ENCODE measurements at places on chromosomes 5 and 9.

GRCh38 chr9:93776256-93776655 is 178.9 kb downstream of the BARX1 start:
- DNase-seq, result no peak

DNA sequence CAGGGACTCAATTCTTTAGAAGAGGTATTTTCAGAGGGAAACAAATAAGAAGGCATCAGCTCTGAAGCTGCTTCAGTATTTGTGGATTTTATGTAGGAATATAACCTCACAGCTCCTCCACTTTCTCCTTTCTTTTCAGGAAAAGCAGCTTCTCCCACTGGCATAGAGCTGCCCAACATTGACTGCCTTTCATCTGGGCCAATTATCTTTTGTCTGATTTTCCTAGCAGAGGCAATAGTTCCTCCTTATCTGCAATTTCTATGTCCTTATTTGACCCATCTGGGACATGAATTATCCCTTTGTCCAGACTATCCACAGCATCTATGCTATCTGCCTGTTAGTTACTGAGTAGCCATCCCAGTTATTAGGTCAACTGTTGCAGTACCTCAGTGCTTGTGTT is 1671.2 kb upstream of the ACO1 start:
- DNase-seq, result no peak

DNA sequence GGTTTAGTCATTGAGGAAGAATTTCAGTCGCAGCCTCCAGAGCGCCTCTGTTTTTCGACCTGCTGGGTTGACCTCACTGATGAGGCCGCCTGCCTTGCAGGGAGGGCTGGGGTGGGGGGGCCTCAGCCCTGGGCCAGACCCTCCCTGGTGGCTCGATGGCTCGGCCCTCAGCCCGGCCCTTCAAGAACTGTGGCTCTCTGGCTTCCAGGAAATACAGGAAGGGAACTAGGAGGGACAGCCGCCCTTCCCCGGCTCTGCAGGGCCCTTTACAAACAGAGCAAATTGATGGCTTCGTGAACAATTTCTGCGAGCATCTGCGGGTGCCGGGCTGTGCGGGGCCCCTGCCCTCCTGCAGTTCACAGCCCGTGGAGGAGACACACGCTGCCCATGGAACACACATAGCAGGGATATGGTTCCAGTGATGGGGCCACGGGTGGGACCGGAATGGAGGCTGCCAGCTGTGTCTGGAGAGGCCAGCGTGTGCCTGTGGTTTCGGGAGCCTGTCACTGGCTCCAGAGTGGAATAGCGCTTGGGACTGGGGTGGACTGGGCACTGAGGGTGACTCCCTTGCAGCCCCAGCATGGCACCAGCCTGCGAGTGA is 39.6 kb downstream of the COL5A1 start:
- no peak for DNase-seq

DNA sequence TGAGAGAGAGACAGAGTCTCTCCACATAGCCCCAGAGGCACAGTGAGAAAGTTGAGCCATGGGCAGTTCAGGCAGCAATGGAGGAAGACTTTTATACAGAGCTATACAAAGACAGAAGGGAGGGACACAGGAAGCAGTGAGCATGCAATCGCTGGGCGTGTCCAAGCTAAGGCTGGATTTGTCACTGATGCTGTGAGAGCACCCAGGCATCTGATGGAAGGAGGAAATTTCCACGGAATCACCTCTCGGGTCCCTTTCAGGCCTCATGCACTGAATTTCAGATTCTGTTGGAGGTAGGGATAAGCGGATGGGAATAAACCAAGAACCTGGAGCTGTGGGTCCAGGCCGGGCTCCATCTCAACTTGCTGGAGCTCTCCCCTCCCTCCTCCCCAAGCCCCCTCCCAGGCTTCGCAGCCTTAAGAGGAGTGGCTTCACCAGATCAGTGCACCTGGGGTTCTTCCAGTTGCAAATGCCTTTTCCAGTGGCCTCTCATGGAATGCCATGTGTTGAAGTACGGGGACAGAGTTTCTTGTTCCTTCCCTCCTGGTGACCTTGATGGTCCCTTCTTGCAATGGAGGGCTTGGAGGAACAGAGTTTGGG is 114.8 kb upstream of the ALDH1B1 start:
- DNase-seq, result no peak

- no peak for DNase-seq
These were observed 1251.4 kb upstream of the CDH6 start for GRCh38 chr5:29942089-29942488.

DNA sequence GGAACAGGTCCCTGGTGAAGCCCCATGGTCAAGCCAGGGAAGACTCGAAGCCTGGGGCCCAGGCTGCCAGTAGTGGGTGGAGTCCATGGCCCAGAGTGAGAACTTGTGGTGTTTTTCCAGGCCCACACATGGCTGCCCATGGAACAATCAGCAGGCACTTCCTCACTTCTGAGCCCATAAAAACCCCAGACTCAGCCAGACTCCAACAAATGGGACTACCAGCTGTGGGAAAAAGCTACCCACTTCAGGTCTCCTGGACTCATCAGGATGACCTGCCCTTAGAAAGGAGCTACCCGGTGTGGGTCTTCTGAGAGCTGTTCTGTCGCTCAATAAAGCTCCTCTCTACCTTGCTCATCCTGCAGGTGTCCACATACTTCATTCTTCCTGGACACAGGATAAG is 108.9 kb downstream of the ST8SIA4 start:
- no peak for DNase-seq

GRCh38 chr5:168172760-168173223 is 118.7 kb upstream of the WWC1 start:
- DNase-seq, result no peak

DNA sequence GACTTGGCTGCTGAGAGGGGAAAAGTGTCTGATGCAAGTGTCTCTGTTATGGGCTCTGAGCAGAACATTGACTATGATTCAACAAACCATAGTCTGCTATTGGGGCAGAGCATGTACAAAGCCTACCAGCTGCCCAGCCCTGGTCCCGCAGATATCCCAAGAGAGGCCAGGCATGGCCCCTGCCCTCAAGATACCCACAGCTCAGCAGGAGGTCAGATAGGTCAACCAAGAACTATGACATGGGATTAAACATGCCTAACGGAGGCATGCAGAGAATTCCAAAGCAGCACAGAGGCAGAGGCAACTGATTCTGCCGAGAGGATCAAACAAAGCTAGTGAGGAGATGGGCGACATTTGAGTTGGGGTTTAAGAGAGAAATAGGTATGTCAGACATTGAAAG is 39.9 kb upstream of the CPLX2 start:
- no peak for DNase-seq

GRCh38 chr5:41574391-41574790 is 64.0 kb upstream of the PLCXD3 start:
- DNase-seq, result no peak

DNA sequence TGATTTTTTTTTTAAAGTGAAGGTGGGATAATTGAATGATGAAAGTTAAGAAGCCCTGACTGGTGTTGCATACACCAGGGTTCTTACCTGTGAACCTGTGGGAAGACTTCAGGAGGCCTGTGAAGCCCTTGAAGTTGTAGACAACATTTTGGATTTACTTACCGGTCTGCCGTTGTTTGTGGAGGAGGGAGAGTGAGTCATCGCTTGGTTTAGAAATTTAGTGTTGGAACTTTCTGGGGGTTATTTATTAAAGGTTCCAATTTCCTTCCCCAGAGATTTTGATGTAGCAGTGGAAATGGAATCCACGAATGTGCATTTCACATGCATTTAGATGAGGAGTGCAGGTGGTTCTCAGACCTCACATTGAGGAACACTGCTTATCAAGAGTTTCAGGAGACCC is 49.6 kb downstream of the ARHGAP26 start:
- DNase-seq, result no peak

DNA sequence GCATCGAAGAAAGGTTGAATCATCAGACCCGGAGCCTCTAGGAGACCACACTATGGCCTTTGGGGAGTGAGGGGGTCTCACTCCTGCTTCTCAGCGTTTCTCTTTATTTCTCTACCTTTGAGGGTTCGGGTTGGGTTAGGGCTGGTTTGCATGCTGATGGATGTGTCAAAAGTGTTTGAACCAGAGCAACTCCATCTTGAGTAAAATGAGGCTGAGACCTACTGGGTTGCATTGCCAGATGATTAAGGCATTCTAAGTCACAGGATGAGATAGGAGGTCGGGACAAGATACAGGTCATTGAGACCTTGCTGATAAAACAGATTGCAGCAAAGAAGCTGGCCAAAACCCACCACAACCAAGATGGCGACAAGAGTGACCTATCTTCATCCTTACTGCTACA is 44.9 kb upstream of the TCF7 start:
- DNase-seq, result no peak

DNA sequence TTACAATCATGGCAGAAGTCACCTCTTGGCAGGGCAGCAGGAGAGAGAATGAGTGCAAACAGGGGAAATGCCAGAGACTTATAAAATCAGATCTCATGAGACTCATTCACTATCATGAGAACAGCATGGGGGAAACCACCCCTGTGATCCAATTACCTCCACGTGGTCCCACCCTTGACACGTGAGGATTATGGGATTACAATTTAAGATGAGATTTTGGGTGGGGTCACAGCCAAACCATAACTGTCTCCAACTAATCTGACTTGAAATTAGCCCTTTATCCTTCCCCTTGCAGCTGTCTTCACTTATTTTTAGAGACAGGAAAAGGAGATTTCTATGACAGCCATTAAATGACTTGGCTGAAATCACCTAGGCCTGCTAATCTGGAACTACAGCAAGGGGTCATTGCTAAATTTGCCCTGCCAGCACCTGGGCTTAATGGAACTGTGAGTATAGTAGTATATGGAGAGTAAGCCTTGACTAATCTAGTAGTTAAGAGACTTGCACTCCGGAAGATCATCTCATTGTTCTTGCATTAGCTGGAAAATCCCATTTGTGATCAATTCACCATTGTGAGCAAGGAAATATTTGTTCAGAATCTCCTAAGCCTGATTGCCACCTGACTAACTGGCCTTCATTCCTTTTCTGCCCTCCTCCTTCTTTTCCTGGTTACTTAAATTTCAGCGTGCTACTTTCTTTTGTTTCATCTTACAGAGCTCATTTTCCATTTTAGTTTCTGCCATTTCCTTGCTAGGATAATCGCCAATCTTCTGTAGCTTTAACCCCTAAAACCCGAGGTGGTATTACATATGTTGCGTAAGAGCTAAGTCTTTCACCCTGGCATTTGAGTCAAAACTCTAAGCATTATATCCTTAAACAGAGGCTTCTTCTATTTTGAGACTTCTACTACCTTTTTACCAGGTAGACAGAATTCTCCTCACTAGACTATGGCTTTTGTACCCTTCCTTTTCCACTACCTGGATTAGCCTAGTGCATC is 65.3 kb upstream of the RUSC2 start:
- no peak for DNase-seq

DNA sequence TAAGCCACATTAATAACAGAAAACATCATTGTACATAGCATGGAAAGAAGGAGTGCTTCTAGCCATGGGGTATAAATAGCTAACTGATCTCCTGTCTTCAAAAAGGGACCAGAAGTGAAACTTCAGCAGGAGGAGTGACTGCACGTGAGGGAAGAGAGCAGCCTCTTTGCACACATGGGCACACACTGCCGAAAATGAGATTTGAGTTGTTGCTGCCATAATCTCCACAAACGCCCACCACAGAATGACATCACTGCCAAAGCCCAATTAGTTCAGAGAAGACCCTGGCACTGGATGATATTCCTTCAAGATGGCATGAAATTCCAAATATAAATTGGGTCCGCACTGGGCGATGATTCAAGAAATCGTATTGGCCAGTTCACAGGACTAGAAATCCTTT is 238.9 kb upstream of the NR4A3 start:
- DNase-seq, result no peak

GRCh38 chr5:150155258-150156026 is at the start of gene PDGFRB:
PDGFRB (minus strand) TSS chr5:150155845; CDS start chr5:150137047, 18,798 bp downstream.
- no peak for DNase-seq

DNA sequence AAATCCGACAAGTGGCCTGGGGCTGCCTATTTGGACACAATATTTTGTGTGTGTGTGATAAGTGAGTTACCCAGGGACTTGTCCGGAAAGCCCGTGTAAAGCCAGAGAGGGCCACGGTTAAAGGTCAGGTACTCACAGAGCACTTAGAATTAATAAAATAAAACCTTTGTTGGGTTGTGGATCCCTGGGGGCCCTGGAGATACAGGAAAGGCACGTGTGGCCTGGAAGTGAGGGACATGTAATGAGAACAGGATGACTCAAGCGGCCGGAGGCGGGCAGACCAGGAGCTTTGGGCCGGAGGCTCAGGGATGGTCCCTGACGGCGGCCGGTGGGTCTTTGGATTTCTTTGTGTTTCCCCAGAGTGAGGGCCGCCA is 1.0 kb downstream of the DMRT2 start:
- no peak for DNase-seq

- no peak for DNase-seq
These were observed 269.9 kb upstream of the PAPPA start for GRCh38 chr9:115883467-115884329.

- DNase-seq, result no peak
These were observed 50.1 kb upstream of the RETREG1 start for GRCh38 chr5:16666883-16667398.

DNA sequence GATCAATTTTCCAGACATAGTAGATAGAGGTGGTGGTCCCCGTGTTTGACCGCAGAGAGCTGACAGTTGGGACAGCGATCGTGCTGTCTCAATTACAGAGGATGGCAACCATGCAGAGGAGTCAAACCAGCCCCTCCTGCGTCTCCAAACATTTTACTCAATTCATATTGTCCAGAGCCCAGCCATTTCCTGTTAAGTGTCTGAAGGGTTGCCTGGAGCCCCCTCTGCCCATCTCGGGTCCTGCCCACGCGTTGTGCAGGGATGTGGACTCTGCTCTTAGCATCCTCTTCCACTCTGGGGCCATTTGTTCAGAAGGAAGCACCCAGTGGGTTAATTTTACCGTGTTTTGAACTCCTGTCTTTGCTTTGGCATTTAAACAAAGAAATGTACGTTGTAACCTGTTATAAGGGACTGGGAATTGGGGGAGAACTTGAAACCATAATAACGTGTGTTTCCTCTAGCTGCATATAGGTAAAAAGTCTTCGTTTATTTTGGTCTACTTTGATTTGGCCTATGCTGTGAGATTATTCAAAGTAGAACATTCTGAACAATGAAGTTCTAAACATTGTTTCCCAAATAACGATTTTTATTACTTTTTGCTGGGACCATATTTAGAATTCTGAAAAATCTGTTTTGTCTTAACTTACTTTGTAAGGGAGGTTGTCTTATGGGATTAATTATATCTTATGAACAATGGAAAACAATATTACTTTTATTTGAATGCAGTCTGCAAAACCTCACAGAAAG is 876 bp downstream of the EGFLAM start:
- DNase-seq, result no peak

DNA sequence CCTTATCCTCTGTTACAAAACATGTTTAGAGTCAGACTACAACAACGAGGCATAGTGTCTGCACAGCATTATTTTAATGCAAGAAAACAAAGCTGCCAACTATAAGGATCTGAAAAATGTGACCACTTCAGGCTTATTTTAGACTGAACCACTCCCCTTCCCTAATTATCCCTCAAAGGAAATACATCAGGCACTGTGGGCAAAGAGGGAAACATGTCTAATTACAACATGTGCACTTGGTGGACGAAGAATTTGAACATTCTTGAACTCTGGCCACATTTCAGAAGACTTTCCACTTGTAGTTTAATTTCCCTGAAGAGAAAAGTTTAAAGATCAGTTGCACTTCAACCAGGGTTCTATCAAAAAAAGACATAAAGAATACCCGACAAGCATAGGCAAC is 3.8 kb downstream of the MTMR12 start:
- no peak for DNase-seq
